ENCODE measurements at places on chromosomes 1 and 21. TPM values are rescaled to one million over a fixed set of nuclear protein-coding genes. Genes with fewer than 3 reads are reported as not detected.

AK5 gene
- not detected for total RNA-seq

GFI1 gene
- total RNA-seq: 1.2 TPM

PFDN2 gene
- 43.8 TPM for total RNA-seq

NEK2 gene
- 0.59 TPM for total RNA-seq

CLEC20A gene
- total RNA-seq: 2.9 TPM

CDA gene
- total RNA-seq: not detected

SPRR2G gene
- not detected for total RNA-seq

DNA sequence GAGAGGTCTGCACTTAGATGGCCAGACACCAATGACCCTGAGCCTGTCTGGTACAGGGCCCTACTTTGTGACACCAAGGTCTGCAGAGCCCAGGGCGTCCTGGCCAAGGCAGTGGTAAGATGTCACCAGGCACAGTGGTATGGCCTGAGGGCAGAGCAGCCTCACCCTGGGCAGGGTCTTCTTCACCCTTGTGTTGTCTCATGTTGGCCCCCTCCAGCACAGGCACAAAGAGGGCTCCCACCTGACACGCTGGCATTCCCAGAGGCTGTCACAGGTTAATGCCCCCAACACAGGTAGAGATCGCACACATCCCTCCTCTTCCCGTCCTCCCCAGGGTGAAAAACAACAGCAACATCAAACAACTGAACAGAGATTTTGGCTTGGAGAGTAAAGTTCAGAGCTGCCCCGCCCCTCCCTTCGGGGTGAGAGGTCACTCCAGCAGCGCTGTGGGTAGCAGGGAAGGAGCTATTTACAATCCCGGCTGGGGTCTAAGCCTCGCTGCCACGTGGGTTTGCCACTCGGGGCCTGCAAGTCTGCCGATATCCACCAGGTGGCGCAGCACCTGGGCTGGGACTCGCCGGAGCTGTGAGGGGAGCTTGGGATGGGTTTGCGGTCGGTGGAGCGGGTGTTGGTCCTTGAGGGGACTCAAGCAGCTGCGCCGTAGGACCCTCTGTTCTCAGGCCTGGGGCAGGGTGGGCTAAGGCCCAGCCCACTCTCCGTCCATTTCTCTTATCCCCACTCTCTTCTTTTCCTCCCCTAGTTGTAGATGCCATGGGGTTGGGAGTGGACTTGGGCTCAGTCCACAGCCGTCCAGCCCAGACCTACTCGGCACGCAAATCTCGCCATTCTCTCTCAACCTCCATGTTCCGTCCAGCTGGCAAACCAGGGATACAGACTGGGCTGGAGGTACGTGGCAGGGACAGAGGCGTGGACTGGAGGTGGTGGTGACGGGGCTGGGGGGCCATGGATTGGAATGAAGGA is 12.7 kb downstream of the EFNA3 start:
- peaks cover 6% of the 10 kb centered on the region for H3K27me3 ChIP-seq
- no peaks in the 10 kb centered on the region for H3K36me3 ChIP-seq
- no peak overlapping the region for H3K27ac ChIP-seq
- peak; percentile 76 for DNase-seq
- peaks cover 10% of the 10 kb centered on the region for H3K4me1 ChIP-seq
- no peak overlapping the region for H3K4me3 ChIP-seq

DNA sequence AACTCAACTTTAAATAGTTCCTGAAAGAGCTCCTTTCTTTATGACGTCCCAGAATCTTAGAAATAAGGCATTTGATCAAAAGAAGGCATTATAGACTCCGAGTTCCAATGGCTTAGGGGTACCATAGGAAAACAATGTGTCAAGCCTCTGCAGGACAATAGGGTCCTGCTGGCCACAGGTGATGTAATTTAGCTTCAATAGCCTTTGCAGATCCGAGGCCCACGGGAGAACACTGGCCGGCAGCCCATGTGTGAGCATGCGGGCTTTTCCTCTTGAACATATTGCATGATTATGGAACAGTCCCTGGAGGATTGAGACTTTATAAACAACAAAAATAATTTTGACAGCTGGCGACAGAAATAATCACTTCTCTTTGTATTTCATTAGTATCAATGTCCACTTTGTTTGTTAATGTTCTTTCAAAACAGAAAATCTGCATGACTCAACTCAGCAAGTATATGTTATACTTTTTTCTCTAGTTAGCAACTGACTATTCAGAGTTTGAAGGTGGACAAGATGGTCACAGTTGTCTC is 49.0 kb upstream of the NR5A2 start:
- peaks cover 51% of the 10 kb centered on the region for H3K27me3 ChIP-seq
- DNase-seq: no peak
- no peaks in the 10 kb centered on the region for H3K36me3 ChIP-seq
- H3K27ac ChIP-seq: no peak overlapping the region
- H3K4me1 ChIP-seq: peaks cover 24% of the 10 kb centered on the region
- H3K4me3 ChIP-seq: no peak overlapping the region

DNA sequence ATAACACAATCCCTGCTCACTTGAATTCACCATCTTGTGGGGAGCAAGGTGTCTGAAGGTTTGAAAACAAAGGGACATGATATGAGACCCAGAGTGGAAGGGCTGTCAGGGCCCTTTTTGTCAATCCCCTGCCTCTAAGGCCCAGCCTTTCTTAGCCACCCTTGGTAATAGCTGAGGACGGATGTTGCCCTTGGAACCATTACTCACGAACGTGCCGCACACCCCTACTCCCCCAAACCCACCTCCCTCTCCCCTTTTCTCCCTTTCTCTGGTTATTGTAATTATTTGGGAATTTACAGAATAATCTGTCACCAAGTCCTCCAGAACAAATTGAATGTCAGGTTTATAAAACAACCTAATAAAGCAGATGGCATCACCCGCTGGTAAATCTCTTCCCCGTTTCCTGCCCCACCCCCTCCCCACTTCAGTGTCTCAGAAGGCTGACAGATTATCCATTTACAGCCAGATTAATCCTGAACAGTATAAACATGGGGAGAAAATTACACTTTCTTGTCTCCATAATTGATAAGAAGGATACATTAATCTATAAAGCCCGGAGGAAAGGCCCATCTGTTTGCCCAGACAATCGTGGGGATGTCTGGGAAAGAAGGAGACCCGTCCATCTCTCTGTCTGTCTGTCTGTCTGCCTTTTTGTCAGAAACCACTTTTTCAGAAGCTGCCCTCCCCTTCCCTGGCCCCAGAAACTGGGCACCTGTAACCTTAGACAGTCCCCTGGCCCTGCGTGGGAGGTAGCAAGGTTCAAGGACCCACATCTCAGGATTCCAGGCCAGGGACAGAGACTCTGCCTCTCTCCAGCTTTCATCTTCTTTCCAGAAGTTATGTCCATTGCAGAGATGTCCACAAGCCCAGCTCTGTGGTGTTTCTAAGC is 60.6 kb upstream of the CD34 start:
- H3K27ac ChIP-seq: no peak overlapping the region
- H3K27me3 ChIP-seq: peaks cover 29% of the 10 kb centered on the region
- no peaks in the 10 kb centered on the region for H3K4me1 ChIP-seq
- no peak overlapping the region for H3K4me3 ChIP-seq
- no peaks in the 10 kb centered on the region for H3K36me3 ChIP-seq
- no peak for DNase-seq

GRCh38 chr21:44700101-44701022 is 3.4 kb downstream of the KRTAP10-12 start:
- no peak overlapping the region for H3K27ac ChIP-seq
- no peak for DNase-seq
- H3K4me3 ChIP-seq: no peak overlapping the region
- H3K4me1 ChIP-seq: no peaks in the 10 kb centered on the region
- H3K27me3 ChIP-seq: peaks cover 69% of the 10 kb centered on the region

GRCh38 chr1:48676376-48676775 is 100.3 kb downstream of the BEND5 start:
- H3K4me3 ChIP-seq: no peak overlapping the region
- DNase-seq: no peak
- peaks cover 20% of the 10 kb centered on the region for H3K27me3 ChIP-seq

- H3K27ac ChIP-seq: peak overlapping the region; percentile 72
- DNase-seq: no peak
- H3K4me1 ChIP-seq: peaks cover 13% of the 10 kb centered on the region
- H3K36me3 ChIP-seq: no peaks in the 10 kb centered on the region
- peaks cover 4% of the 10 kb centered on the region for H3K27me3 ChIP-seq
Observed at GRCh38 chr1:167455786-167456446, 62.4 kb downstream of the CD247 start.

GRCh38 chr1:206921772-206922265 is at the start of gene FCMR:
Gene FCMR, minus strand, starts transcription at chr1:206921941. Its CDS starts 87 bp downstream, at chr1:206921854.
- H3K4me3 ChIP-seq: no peak within 1 kb of the TSS
- DNase-seq: no peak
- no peak within 1 kb of the TSS for H3K27ac ChIP-seq
- H3K36me3 ChIP-seq: peaks cover 34% of the 10 kb centered on the region
- H3K4me1 ChIP-seq: peaks cover 31% of the 10 kb centered on the region

GRCh38 chr1:231338270-231339128 is at the start of gene SPRTN:
Gene SPRTN, plus strand, starts transcription at chr1:231338293. Its CDS starts 91 bp downstream, at chr1:231338384.
- H3K36me3 ChIP-seq: peaks cover 48% of the 10 kb centered on the region
- H3K4me1 ChIP-seq: peaks cover 57% of the 10 kb centered on the region
- H3K27me3 ChIP-seq: peaks cover 1% of the 10 kb centered on the region
- peak within 1 kb of the TSS; percentile 99 for H3K4me3 ChIP-seq
- no peak for DNase-seq

- H3K27me3 ChIP-seq: no peaks in the 10 kb centered on the region
- H3K27ac ChIP-seq: no peak overlapping the region
- no peak overlapping the region for H3K4me3 ChIP-seq
- DNase-seq: no peak
- H3K36me3 ChIP-seq: no peaks in the 10 kb centered on the region
- no peaks in the 10 kb centered on the region for H3K4me1 ChIP-seq
Observed at GRCh38 chr1:115364046-115364779, 26.2 kb upstream of the NGF start.

DNA sequence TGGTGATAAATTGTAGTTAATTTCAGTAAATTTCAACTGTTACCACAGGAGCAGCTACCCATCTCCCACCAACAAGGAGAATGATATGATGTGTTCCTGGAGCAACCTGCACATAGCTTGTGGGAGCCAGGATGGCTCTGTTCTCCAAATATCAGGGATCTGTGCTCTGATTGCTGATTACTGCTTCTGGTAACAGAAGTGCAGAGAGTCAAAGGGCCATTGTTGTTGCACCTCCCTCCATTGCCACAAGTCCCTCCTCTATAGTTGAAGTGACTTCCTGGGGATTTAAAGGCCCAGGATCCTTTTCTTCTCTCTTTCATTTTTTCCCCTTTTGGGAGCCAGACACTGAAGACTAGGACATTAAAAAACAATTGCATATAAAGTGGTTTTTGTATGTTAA is 51.6 kb upstream of the HPDL start:
- no peaks in the 10 kb centered on the region for H3K4me1 ChIP-seq
- peaks cover 5% of the 10 kb centered on the region for H3K27me3 ChIP-seq
- no peak overlapping the region for H3K4me3 ChIP-seq
- no peaks in the 10 kb centered on the region for H3K36me3 ChIP-seq
- DNase-seq: no peak

- DNase-seq: no peak
- H3K36me3 ChIP-seq: peaks cover 66% of the 10 kb centered on the region
- no peaks in the 10 kb centered on the region for H3K27me3 ChIP-seq
- H3K27ac ChIP-seq: no peak overlapping the region
Observed at GRCh38 chr1:20837554-20838192, 50.6 kb upstream of the HP1BP3 start.

DNA sequence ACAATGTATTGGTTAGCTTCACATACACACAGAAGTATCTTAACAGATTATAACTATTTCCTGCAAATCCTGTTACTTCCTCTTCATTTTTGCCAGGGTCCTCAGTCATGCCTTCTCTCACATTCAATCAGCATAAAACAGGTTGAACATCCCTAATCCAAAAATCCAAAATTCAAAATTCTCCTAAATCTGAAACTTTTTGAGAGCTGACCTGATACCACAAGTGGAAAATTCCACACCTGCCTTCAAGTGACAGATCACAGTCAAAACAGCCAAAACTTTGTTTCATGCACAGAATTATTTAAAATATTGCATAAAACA is 62.9 kb upstream of the FBXO28 start:
- H3K27ac ChIP-seq: no peak overlapping the region
- H3K27me3 ChIP-seq: peaks cover 17% of the 10 kb centered on the region

GRCh38 chr21:22083899-22084298 is 1085.7 kb downstream of the NCAM2 start:
- H3K27me3 ChIP-seq: no peaks in the 10 kb centered on the region
- no peak overlapping the region for H3K27ac ChIP-seq
- no peak for DNase-seq
- no peaks in the 10 kb centered on the region for H3K36me3 ChIP-seq
- H3K4me1 ChIP-seq: no peaks in the 10 kb centered on the region

DNA sequence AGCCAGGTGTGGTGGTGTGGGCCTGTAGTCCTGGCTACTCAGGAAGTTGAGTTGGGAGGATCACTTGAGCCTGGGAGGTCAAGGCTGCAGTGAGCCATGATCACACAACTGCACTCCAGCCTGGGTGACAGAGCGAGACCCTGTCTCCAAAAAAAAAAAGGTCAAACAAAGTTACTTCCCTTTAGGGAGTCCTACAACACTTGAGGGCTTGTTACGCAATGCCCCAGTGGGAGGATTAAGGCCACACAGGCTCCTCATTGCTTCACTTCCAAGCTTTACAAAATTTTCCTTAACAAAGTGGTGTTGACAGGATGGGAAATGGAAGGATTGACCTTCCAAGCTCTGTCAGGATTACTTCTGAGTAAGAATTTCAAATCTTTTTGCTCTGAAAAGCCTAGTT is 6.2 kb upstream of the EXTL1 start:
- no peaks in the 10 kb centered on the region for H3K4me1 ChIP-seq
- DNase-seq: no peak
- H3K36me3 ChIP-seq: no peaks in the 10 kb centered on the region

GRCh38 chr1:169138866-169139670 is 32.6 kb downstream of the ATP1B1 start:
- no peak overlapping the region for H3K4me3 ChIP-seq
- no peak for DNase-seq
- no peak overlapping the region for H3K27ac ChIP-seq
- no peaks in the 10 kb centered on the region for H3K4me1 ChIP-seq

DNA sequence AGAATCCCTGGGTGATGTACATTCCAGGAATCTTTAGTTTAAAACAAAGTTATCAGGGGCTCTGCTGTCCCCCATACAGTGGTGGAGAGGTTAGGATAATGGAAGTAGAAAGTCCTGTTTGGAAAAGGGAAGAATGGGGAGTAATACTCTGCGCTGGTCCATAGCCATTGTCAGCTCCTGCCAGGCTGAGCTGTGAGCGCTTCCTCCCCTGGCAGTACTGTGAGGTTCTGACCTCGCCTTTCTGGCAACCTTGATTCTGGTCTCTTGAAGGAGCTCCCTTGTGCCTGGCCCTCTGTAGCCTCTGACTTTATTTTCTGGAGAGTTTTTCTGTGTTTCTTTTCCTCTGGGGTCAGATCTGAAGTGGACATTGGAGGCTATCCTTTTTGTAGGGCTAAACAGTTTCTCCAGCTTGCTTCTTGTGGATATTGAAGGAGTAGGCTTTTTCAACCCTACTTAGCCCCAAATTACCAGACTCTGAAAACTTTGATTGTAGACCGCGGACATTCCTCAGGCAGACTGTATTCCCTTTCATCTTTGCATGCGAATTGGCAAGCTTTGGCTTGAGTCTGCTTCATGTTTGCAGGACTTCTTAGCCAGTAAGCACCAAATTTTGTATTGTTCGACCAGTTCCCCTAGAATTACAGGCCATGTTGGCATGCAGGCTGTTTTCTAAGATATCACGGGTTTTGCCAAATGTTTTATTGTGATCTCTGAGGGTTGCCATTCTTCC is 13.8 kb downstream of the UBE4B start:
- H3K4me1 ChIP-seq: peaks cover 19% of the 10 kb centered on the region
- H3K27me3 ChIP-seq: no peaks in the 10 kb centered on the region
- DNase-seq: no peak
- no peak overlapping the region for H3K27ac ChIP-seq

GRCh38 chr1:175360016-175360415 is 167.4 kb upstream of the KIAA0040 start:
- H3K4me1 ChIP-seq: peaks cover 6% of the 10 kb centered on the region
- DNase-seq: no peak
- peaks cover 9% of the 10 kb centered on the region for H3K36me3 ChIP-seq
- no peak overlapping the region for H3K4me3 ChIP-seq
